ENCODE measurements at places on chromosomes 7 and 10.

GRCh38 chr10:14779001-14779651 lies 4.4 kb upstream of the FAM107B start:
- no peak for DNase-seq

- no peak for DNase-seq
Measured at GRCh38 chr10:77603534-77603927, 34.1 kb downstream of the KCNMA1 start.

DNA sequence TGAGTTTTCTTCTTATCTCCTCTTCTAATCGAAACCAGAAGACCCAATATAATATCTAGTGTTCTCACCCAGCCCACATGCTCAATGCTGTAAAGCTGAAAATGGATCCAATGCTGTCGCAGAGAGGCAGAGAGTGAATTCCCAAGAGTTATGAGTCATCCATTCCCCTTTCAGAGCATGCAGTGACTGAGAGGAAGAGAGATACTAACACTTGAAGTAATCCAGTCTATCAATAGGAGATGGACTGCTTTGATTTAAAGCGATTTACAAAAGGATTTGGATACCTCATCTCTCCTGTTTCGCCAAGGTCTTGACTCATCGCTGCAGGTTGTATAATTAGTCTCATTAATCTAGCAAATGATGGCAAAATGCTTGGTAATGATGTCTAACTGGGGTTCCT lies 41.5 kb upstream of the PRKCQ start:
- no peak for DNase-seq

DNA sequence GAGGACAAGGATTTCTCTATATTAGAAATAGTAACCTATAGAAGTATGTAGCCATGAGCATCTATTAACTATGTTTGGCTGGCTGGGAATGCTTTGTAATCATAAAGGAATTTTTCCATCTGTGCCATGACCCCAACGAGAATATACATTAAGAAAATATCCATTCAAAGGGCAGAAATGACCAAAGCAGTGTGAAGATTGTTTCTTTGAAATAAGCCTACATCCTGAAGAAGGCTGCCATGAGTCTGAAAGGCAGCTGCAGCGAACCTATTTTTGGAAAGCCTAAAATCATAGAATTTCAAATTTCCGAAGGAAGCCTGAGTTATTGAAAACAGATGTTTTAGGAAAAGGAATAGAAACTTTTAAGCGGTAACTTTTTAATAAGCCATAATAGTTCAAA lies 244.2 kb upstream of the FOXK1 start:
- no peak for DNase-seq

DNA sequence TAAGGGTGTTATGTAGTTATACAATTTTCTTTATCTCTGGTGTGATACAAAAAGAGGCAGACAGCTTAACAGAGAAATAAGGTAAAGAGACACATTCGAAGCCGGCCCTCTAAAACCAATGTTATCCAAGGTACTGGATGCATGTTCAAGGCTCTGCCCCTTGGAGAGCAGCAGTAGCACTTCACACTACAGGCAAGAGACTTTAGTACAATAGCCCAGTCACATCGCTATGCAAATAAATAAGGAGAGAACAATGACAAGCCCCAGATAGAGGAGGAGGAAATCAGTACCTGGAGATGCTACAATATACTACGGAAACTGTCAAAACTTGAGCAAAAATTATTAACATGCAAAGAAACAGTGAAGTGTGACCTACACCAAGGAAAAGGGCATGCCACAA lies 111.1 kb downstream of the ITGB1 start:
- DNase-seq = no peak

DNA sequence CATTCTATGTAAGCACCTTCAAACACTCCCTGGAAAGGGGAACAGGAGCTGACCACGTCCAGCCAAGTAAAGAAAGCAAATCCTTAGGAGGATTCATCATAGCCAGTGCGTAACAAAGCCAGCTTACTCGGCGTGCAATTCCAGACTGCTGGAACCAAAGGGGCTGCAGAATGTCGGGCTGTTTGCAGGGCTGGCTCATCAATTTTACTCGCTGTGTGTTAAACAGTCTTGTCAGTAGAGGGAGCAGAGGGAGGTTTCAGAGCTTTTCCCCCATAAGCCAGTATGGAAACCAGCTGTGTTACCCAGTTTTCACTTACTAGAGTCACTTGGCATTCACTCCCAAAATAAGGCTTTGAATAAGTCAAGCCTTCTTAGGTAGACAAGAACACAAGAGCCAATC lies 127.1 kb downstream of the KMT2E start:
- DNase-seq = no peak

DNA sequence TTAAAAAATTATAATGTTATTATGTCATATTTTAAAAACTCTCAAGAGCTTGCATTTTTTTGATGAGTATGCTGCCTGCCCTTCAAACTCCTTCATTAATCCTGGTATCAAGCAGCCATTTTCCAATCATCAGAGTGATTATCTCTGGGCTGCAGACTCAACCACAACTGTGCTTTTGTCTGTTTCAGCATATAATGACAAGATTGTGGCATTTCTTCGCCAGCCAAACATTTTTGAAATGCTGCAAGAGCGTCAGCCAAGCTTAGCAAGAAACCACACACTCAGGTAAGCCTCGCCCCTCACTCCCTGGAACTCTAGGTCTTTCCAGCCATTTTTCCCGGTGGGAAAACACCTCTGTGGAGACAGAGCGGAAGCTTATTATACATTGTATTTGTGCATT lies 90.0 kb upstream of the STK17A start:
- DNase-seq = no peak

GRCh38 chr7:99562832-99563231 lies 4.4 kb downstream of the ZNF655 start:
- no peak for DNase-seq

- DNase-seq = peak; percentile 68
Measured at GRCh38 chr7:74026903-74027682, 880 bp upstream of the ELN start.

GRCh38 chr10:76970711-76971519 lies 666.7 kb downstream of the KCNMA1 start:
- no peak for DNase-seq

- no peak for DNase-seq
Measured at GRCh38 chr7:127870231-127870907, 160.9 kb downstream of the LRRC4 start.

- no peak for DNase-seq
Measured at GRCh38 chr7:27196287-27196767, 3.6 kb downstream of the HOXA13 start.

GRCh38 chr10:71274901-71275796 lies 43.9 kb upstream of the SLC29A3 start:
- no peak for DNase-seq

GRCh38 chr7:96173781-96174180 lies 148.1 kb downstream of the SLC25A13 start:
- DNase-seq = no peak

GRCh38 chr10:29499993-29500537 lies 134.7 kb downstream of the SVIL start:
- no peak for DNase-seq

DNA sequence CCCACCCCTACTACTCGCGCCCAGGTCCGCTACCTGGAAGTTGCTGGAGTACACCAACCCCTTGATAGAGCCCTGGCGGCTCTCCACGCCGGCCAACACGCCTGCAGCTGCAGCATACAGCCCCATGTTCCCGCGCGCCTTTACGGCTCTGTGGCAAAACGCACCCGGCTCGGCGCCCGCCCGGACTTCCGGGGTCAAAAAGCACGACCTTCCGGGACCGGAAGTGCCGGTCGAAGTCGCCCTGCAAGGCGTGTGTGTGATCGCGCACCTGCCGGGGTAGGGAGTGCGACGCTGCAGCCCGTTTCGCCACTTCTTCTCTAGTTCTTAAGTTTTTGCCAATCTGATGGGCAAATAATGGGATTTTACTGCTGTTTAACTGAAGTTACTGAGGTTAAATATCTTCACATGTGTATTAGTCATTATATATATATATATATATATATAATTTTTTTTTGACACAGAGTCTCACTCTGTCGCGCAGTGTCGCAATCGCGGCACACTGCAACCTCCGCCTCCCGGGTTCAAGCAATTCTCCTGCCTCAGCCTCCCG lies at the start of gene NSUN5:
NSUN5 (minus strand) TSS at position 162 of the 550 bp plus-strand sequence; CDS start at position 126, 36 bp downstream.
- peak; percentile 60 for DNase-seq

DNA sequence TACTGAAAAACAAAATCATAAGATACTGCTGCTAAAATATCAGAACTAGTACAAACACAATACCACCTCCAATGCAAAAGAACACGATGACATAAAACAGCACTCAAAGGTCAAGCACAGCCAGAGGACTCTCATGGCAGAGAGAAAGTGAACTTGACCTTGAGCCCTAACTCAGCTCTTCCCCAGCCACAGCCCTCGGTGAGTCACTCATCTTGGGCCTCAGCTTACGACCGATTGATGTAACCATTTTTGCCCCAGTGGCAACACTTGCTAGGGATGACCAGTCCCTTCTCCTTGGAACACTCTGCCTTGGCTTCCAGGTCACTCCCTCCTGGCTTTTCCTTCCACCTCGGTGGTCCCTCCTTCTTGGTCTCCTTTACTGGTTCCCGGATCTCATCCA lies 77.8 kb downstream of the JAZF1 start:
- DNase-seq = no peak

DNA sequence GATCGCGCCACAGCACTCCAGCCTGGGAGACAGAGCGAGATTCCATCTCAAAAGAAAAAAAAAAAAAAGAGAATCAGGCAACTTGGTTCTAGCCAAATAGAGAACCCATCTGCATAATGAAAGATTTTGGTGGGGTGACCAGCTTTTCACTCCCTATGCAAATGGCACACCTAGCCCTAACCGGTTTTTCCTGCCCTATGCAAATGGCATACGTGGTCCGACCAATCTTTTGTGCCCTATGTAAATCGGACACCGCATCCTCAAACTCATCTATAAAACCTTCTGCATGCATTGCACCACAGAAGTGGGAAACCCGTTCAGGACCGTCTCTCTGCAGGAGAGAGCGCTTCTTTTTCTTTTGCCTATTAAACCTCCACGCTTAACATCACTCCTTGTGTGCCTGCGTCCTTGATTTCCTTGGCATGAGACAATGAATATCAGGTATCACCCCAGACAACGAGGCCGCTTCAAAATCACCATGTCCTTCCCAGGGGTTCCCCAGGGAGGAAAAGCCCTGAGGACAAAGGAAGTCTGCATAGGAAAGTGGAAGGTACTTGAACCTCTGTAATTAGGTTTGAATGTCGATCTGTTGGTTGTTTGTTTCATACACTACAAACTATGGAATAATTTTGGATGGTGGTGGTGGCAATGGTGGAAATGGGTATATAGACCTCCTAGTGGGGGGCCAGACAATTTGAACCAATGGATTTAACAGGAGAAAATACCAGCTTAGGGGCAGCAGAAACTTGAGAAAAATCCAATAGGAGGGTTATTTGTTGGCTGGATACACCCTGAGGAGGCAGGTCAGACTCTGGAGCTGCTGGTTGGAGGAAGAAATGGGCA lies 396.2 kb downstream of the TYW1 start:
- no peak for DNase-seq

DNA sequence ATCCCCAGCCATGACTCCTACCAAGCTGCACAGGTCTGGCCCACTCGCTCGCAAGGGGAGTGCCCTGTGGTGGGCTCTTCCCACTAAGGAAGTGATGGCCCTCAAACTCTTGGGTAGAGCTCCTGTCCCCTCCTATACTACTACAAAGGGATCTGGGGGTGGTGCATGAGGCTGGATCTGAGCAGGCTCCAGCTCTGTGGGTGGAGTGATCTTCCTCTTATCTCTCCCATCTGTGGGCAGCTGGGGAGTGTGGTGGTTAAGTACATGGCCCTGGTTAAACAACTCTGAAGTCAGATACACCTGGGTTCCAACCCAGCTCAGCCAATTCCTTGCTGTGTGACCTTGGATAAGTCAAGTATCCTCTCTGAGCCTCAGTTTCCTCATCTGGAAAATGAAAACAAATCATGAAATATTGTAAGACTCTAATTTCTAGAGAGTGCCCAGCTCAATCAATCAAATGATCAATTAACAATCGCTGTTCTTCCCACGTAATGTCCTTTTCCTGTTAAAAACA lies 17.4 kb downstream of the DDIT4 start:
- DNase-seq = no peak

DNA sequence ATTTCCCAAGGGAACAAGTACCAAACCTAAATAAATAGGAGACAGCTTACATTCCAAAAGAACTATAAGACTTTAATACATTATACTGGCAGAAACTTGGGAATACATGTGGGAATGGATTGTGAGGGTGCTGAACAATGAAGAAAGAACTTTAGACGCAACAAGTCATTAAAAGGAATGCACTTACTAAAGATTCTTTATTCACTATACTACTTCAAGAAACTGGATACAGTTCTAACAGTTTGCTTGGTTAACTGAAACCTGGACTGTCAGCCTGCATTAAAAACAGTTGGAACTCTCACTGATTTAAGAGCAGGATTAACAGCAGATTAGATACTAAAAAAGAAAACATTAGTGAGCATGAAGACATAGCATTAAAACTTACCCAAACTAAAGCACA lies 12.0 kb downstream of the CACUL1 start:
- no peak for DNase-seq

GRCh38 chr10:51227897-51228713 lies 153.8 kb downstream of the PRKG1 start:
- no peak for DNase-seq

DNA sequence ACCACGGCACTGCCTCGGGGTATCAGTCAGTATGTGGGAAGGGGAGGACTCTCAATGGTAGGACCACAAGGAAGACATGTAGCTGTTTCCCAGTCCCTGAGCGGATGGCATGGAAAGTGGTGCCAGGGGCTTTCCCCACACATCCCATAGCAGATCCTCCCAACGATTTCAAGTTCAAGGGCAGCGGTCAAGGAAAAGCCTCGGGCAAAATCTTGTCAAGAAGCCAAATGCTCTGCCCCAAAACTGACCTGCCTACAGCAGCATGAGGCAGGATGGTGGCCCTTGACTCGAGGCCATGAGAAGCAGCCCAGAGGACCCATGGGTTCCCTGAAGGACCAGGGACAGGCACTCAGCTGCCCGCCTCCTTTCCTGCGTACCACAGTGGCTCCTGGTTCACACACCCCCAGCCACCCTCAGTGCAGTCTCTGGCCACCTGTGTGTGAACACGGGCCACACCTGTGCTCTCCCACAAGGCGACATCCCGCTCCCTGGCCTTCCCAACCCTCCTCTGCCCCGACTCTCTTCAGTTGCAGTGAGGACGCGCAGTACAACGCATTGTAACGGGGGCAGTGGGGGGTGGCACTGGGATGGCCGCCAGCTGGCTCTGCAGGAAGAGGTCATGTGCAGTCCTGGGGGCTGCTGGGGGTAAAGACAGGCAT lies 43.6 kb downstream of the CTBP2 start:
- no peak for DNase-seq

DNA sequence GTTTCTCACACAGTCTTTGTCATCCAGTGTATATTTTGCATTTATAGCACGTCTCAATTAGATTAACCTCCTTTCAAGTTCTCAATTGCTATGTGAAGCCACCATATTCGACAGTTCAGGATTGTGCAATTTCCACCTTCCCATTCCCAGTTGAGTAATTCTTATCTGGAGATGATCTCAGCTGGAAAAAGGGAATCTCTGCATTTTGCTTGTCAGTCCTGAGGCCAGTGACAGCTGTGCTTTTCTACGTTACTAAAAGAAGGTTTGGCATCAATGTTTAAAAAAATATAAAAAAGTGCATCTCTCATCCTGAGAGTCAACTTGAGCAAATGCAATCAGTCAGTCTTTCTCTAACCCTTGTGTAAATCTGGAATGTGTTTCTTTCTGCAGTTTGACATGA lies 247.7 kb downstream of the PRKG1 start:
- no peak for DNase-seq

- DNase-seq = no peak
Measured at GRCh38 chr10:91520661-91521060, 110.5 kb downstream of the HECTD2 start.

- no peak for DNase-seq
Measured at GRCh38 chr7:128267595-128267924, 26.5 kb downstream of the LEP start.

- DNase-seq = no peak
Measured at GRCh38 chr10:112953174-112954159, 3.4 kb downstream of the TCF7L2 start.
